ENCODE measurements at places on chromosomes 6 and 20. TPM values are rescaled to one million over a fixed set of nuclear protein-coding genes. Genes with fewer than 3 reads are reported as not detected.

GRCh38 chr20:36917943-36918342 lies 33.6 kb downstream of the SAMHD1 start:
- H3K4me1 ChIP-seq = peaks cover 10% of the 10 kb centered on the region
- H3K27me3 ChIP-seq = no peaks in the 10 kb centered on the region
- H3K4me3 ChIP-seq = no peak overlapping the region
- H3K27ac ChIP-seq = no peak overlapping the region
- DNase-seq = no peak

Gene LCA5
- 0.49 TPM for total RNA-seq

Gene SLC13A3
- 0.31 TPM for total RNA-seq

DNA sequence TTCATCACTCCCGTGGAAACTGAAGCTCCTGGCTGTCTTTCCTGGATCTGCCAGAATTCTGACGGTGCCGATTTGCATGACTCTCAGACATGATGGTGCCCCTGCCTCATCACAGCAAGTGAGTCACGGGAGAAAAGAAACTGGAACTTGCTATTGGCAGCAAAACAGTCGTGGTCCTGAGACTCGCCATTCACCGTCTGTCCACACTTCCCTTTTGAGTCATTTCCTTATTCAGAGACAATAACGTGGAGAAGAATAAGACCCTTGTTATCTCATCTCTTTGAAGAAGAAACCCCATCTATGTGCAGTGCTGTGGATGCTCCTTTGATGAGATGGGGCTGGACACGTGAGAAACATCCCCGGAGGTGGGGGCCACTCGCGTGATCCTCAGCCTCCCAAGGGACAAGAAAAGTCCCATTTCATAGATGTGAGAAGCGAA lies 4.2 kb downstream of the GPR31 start:
- H3K27me3 ChIP-seq = no peaks in the 10 kb centered on the region
- H3K27ac ChIP-seq = no peak overlapping the region
- no peak for DNase-seq
- no peak overlapping the region for H3K4me3 ChIP-seq
- H3K4me1 ChIP-seq = no peaks in the 10 kb centered on the region
- no peaks in the 10 kb centered on the region for H3K36me3 ChIP-seq

GRCh38 chr6:42184475-42184874 lies 10.3 kb downstream of the GUCA1B start:
- no peak overlapping the region for H3K27ac ChIP-seq
- H3K27me3 ChIP-seq = peaks cover 6% of the 10 kb centered on the region
- H3K36me3 ChIP-seq = no peaks in the 10 kb centered on the region
- no peak for DNase-seq
- H3K4me3 ChIP-seq = no peak overlapping the region

Gene GPX5
- not detected for total RNA-seq

Gene CNBD2
- total RNA-seq = 8.7 TPM

Gene HLA-DQA1
- 13.7 TPM for total RNA-seq

DNA sequence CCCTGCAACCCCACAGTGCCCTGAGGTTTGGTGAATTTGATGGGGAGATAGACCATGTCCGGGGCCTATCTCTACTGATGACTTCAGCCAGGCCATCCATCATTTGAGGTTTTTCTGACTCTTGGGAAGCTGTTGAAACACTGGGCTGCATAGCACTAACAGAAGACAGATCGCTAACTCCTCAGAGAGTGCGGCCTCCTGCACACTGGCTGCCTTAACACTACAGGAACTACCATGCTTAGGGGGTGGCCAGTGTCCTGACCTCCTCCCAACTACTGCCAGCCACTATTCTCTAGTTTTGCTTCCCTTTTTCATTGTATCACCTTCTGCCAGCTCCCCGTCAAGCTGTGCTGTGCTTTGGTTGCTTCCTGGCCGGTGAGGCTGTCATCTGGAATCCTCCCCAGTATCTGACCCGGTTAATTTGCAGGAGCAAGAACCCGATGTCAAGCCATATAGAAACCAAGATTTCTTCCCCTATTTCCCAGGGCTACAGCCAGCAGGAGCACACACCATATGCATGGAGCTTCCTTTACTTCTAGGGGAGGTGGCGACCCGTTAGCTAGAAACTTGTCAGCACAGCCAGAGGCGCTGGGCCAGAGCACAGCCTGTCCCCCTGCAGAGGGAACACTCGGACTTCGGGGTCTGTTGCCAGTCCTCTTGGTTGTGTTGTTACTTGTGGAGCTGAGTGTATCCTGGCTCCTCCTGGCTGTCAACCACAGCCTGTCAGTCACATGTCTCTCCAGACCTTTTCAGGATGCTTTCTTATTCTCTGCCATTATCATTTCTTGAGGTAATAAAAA lies 57.3 kb upstream of the TRAF3IP2 start:
- H3K4me3 ChIP-seq = no peak overlapping the region
- H3K4me1 ChIP-seq = peaks cover 8% of the 10 kb centered on the region
- H3K36me3 ChIP-seq = peaks cover 16% of the 10 kb centered on the region
- peak overlapping the region; percentile 67 for H3K27ac ChIP-seq
- DNase-seq = no peak

Gene SEL1L2
- total RNA-seq = not detected

Gene ZNF334
- total RNA-seq = 0.91 TPM

DNA sequence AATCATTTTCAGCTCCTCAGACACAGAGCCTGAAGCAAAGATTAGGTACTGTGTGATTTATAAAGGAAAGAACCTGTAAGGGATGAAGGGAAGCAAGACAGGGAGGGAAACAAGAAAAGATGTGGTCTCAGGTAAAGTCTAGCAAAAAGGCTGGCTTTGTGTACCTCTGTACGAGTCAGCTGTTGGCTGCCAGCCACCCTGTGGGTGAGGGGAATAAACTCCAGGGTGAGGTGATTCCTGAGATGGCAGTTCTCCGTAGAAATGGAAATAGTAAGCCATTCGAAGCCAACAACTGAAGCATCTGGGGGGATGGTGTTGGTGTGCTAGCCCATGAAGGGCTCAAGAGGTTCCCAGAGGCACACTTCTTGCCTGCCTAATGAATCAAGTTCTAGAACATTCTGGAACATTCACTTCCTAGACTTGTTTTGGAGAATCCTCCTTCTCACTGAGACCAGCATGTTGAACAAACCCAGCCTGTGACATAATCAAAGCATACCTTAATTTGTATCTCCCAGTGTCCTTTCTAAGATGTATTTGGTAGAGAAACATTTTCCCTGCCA lies 10.6 kb upstream of the TTPAL start:
- no peaks in the 10 kb centered on the region for H3K36me3 ChIP-seq
- no peaks in the 10 kb centered on the region for H3K4me1 ChIP-seq
- H3K4me3 ChIP-seq = no peak overlapping the region

Gene RRBP1
- 19.6 TPM for total RNA-seq

- H3K27me3 ChIP-seq = no peaks in the 10 kb centered on the region
- no peak for DNase-seq
- peaks cover 13% of the 10 kb centered on the region for H3K4me1 ChIP-seq
- H3K36me3 ChIP-seq = no peaks in the 10 kb centered on the region
Observed at GRCh38 chr20:41276317-41276751, 41.2 kb downstream of the ZHX3 start.

GRCh38 chr6:41257369-41258195 lies 28.9 kb downstream of the TREM1 start:
- no peaks in the 10 kb centered on the region for H3K27me3 ChIP-seq
- no peak overlapping the region for H3K27ac ChIP-seq
- H3K36me3 ChIP-seq = no peaks in the 10 kb centered on the region
- H3K4me3 ChIP-seq = no peak overlapping the region

DNA sequence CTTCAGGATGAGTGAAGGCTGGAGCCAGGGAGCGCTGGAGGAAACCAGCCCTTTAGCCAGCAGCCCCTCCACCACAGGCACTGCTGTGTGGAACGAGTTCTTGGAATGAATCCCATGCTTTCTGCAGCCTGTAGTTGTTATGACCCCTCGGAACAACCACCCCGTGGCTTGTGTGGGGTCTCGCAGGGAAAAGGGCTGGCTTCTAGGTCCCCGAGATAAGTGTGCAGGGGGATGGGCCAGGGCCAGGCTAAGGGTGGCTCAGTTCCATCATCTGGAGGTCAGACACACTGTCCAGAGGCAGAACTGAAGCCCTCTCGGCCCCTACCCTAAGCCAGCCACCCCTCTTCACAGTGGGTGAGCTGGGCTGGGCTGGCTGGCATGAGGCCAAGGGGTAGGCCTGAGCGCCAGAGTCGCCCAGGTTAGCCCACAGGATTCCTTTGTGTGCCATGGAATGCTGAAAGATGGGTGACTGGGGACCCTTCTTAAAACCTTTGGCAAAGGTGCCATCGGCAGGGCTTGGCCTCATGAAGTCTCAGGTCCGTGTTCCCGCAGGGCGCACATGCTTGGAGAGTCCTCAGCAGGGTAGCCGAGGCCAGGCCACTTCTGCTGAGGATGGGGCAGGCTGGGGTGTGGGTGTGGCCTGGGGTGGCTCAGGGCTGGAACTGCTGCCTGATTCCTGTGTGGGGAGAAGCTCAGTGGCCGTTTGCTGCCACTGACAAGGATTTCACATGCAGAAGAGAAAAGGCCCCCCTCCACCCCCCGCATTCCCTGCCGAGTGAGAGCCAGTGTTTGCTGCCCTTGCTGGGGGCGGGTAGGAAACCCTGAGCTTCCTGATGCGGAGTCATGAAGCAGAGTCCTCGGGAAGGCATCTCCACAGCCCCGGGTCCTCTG lies 24.6 kb downstream of the SPATA2 start:
- H3K27ac ChIP-seq = no peak overlapping the region
- peaks cover 8% of the 10 kb centered on the region for H3K36me3 ChIP-seq
- peaks cover 16% of the 10 kb centered on the region for H3K4me1 ChIP-seq
- H3K4me3 ChIP-seq = no peak overlapping the region

GRCh38 chr20:31670371-31671228 lies 32.9 kb downstream of the COX4I2 start:
- DNase-seq = no peak
- no peak overlapping the region for H3K4me3 ChIP-seq
- H3K27me3 ChIP-seq = no peaks in the 10 kb centered on the region
- H3K4me1 ChIP-seq = peaks cover 70% of the 10 kb centered on the region
- H3K36me3 ChIP-seq = peaks cover 2% of the 10 kb centered on the region
- peak overlapping the region; percentile 71 for H3K27ac ChIP-seq

GRCh38 chr6:127992144-127992543 lies 91.3 kb upstream of the THEMIS start:
- no peak for DNase-seq
- peak overlapping the region; percentile 63 for H3K27ac ChIP-seq
- H3K27me3 ChIP-seq = no peaks in the 10 kb centered on the region
- peaks cover 10% of the 10 kb centered on the region for H3K36me3 ChIP-seq
- H3K4me1 ChIP-seq = peaks cover 17% of the 10 kb centered on the region

Gene HFE
- 1.3 TPM for total RNA-seq

Gene ACAT2
- 30.6 TPM for total RNA-seq

DNA sequence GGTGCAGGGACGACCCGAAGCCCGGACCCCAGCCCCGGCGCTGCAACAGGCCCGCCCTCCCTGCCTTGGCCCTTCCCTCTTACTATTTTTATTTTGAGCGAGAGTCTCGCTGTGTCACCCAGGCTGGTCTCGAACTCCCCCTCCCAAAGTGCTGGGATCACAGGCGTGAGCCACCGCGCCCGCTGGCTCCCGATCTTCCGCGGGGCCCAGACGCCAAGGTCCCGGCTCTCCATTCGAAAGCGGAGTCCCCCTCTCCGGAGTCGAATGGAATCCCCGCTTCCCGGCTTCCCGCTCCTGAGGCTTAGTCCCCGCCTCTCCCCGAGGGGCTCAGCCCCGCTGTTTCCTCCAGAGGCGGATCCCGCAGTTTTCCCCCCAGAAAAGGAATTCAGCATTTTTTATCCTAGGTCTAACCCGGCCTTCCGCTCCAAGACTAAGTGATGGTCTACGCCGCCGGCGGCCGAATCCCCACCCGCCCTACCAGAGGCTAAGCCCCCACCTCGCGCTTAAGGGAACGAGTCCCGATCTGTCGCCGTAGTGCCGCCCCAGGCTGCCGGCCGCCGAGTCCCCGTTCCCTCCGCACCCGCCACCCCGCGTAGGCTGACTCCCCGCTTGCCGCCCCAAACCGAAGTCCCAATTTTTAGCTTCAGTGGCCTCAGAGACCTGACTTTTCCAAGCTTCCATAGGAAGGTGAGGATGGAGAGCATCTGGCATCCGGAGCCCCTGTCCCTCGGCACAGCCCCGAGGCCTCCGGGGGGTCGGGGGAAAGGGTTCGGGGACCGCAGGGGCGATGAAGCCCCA lies 11.5 kb upstream of the TMC2 start:
- H3K4me1 ChIP-seq = peaks cover 14% of the 10 kb centered on the region
- H3K4me3 ChIP-seq = peak overlapping the region; percentile 89
- peak overlapping the region; percentile 43 for H3K27ac ChIP-seq
- no peak for DNase-seq

DNA sequence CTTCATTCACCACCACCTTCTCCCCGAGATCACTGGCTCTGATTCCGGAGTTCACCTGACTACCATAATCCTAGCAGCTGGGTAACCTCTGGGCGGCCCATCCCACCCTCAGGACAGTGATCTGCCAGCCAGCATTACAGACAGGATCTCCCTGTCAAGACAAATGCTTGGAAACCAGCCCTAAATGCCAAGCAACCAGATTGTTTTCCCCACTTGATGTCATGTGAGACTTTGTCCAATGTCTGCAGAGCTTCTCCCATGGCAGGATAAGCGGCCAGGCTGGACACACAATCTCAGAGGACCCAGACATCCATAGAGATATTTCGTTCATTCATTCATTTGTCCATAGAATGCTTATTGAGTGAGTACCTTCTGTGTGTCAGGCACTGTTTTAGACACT lies 32.5 kb downstream of the PDYN start:
- no peak for DNase-seq
- H3K27me3 ChIP-seq = peaks cover 39% of the 10 kb centered on the region
- H3K4me1 ChIP-seq = peaks cover 13% of the 10 kb centered on the region
- H3K27ac ChIP-seq = no peak overlapping the region
- no peaks in the 10 kb centered on the region for H3K36me3 ChIP-seq

- peaks cover 17% of the 10 kb centered on the region for H3K4me1 ChIP-seq
- H3K4me3 ChIP-seq = peak overlapping the region; percentile 81
- no peaks in the 10 kb centered on the region for H3K36me3 ChIP-seq
- H3K27me3 ChIP-seq = peaks cover 50% of the 10 kb centered on the region
- H3K27ac ChIP-seq = no peak overlapping the region
Observed at GRCh38 chr20:13220194-13220903, 725 bp upstream of the ISM1 start.

Gene RAB44
- total RNA-seq = not detected

Gene ADAT2
- 23.8 TPM for total RNA-seq

- no peak overlapping the region for H3K27ac ChIP-seq
- no peak overlapping the region for H3K4me3 ChIP-seq
- H3K4me1 ChIP-seq = no peaks in the 10 kb centered on the region
Observed at GRCh38 chr20:16641511-16642023, 68.3 kb upstream of the KIF16B start.

DNA sequence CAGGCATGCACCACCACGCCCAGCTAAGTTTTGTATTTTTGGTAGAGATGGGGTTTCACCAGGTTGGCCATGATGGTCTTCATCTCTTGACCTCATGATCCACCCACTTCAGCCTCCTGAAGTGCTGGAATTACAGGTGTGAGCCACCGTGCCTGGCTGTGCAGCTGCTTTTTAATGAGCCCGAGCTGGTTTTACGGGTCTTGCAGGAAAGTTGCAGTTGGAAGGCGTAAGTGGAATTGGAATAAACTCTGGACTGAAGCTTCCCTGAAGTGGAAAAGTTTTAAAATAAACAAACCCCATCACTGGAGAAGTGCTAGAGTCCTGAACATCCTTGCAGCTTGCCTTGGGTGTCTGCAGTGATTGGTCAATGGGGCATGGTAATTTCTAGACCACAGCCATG lies 40.4 kb downstream of the KIF25 start:
- DNase-seq = no peak
- H3K4me1 ChIP-seq = peaks cover 8% of the 10 kb centered on the region
- peaks cover 15% of the 10 kb centered on the region for H3K36me3 ChIP-seq
- no peak overlapping the region for H3K27ac ChIP-seq

Gene TBPL1
- total RNA-seq = 40.8 TPM

Gene MACROD2
- total RNA-seq = 1.1 TPM

Gene PAX1
- total RNA-seq = not detected

GRCh38 chr6:98800866-98801265 lies 33.5 kb upstream of the POU3F2 start:
- peaks cover 25% of the 10 kb centered on the region for H3K27me3 ChIP-seq
- no peaks in the 10 kb centered on the region for H3K36me3 ChIP-seq
- H3K4me1 ChIP-seq = no peaks in the 10 kb centered on the region
- no peak overlapping the region for H3K4me3 ChIP-seq
- no peak for DNase-seq
- H3K27ac ChIP-seq = no peak overlapping the region

Gene RHAG
- not detected for total RNA-seq

All from naive thymus-derived CD8-positive, alpha-beta T cell (primary cell).